ENCODE measurements at places on chromosomes 7 and 10. TPM values are rescaled to one million over a fixed set of nuclear protein-coding genes. Genes with fewer than 3 reads are reported as not detected.

SPRN gene
- not detected for total RNA-seq

NPTX2 gene
- total RNA-seq = not detected

EIF3B gene
- total RNA-seq = 153 TPM

NEUROG3 gene
- total RNA-seq = not detected

PDGFA gene
- 0.21 TPM for total RNA-seq

MGMT gene
- 18.9 TPM for total RNA-seq

PPP1R17 gene
- not detected for total RNA-seq

ADD3 gene
- 332 TPM for total RNA-seq

HMX3 gene
- not detected for total RNA-seq

- peak overlapping the region; percentile 90 for H3K27ac ChIP-seq
- H3K4me1 ChIP-seq = peaks cover 56% of the 10 kb centered on the region
- no peaks in the 10 kb centered on the region for H3K27me3 ChIP-seq
- H3K36me3 ChIP-seq = peaks cover 59% of the 10 kb centered on the region
- DNase-seq = no peak
- H3K4me3 ChIP-seq = no peak overlapping the region
These were observed 103.1 kb upstream of the AFAP1L2 start for GRCh38 chr10:114507449-114507848.

DNA sequence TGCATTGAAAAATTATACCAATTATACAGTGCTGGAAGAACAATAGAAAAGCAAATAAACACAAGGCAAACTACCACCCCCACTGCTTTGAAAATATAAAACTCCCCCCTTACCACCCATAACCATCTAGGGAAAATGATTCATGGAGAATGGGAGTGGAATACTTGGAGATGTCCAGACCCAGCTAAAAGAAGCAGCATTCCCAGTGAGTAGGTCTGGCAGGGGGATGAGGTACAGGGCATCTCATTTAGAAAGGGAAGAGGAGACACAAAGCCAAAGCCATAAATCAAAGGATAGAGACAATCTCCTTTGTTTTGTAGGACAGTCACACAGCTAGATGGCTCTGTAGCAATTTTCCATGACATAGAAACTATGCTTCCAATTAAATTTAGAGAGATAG is 36.0 kb upstream of the DGKI start:
- H3K4me3 ChIP-seq = no peak overlapping the region
- no peak for DNase-seq
- H3K27me3 ChIP-seq = no peaks in the 10 kb centered on the region
- H3K36me3 ChIP-seq = peaks cover 64% of the 10 kb centered on the region
- no peak overlapping the region for H3K27ac ChIP-seq

- peaks cover 12% of the 10 kb centered on the region for H3K36me3 ChIP-seq
- no peak for DNase-seq
- no peak overlapping the region for H3K4me3 ChIP-seq
- H3K27ac ChIP-seq = no peak overlapping the region
These were observed 142.1 kb upstream of the PTPRZ1 start for GRCh38 chr7:121730869-121731268.

DNA sequence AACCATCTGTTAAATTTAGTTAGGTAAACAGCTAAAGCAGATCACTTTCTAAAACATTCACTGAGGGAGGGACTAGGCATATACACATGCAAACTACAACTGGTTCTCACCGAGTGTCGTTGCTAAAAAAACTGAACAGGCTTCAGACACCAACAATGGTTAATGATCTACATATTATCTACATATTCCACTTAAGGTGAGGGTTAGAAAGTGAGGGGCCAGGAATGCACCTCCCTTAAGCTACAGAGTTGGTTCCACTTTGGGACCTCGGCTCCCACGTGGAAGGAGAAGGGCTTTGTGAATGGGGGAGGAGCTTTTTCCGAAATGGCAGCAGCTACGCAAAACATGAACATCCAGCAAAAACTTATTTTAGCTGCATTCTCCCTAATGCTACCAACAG is 5.8 kb downstream of the CTBP2 start:
- peaks cover 69% of the 10 kb centered on the region for H3K4me1 ChIP-seq
- no peak overlapping the region for H3K4me3 ChIP-seq
- no peak for DNase-seq
- H3K27ac ChIP-seq = no peak overlapping the region

DNA sequence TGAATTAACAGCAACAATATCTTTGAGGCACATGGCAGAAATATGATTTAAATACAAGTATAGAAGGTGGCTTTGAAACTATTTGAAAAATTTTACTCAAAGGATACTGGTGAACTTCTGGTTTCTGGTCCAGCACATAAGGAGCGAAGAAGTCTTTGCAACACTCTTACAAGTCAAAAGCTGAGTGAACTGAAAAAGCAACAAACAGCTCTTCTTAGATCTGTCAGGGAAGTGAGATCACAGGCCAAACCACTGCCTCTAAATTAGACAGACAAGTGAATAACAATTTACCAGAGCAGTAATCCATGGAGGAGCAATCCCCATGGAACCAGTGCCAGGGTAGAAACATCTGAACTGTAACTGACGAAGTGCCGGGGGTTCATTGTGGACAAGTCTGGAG is 9.6 kb upstream of the VWC2 start:
- H3K4me3 ChIP-seq = no peak overlapping the region
- H3K27me3 ChIP-seq = no peaks in the 10 kb centered on the region
- no peaks in the 10 kb centered on the region for H3K4me1 ChIP-seq
- DNase-seq = no peak
- H3K36me3 ChIP-seq = no peaks in the 10 kb centered on the region

DNA sequence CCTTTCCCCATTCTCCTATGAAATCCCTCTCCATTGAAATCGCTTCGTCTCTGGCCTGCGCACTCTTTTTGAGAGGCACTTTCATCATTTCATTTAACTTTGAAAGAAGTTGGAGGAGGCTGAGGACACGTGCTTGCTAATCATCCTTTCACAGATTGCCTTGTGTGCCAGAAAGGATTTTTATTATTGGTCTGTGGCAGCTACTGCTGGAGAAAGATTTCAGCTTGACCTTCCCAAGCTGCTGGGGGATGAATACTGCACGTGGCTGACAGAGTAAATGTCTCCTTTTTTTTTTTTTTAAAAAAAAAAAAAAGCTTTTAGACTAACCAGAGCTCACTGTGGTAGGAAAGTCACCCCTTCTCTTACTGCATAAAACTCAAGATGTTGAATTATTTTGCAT is 44.2 kb upstream of the KCNIP2 start:
- no peak overlapping the region for H3K4me3 ChIP-seq
- peaks cover 6% of the 10 kb centered on the region for H3K4me1 ChIP-seq
- no peaks in the 10 kb centered on the region for H3K36me3 ChIP-seq
- H3K27ac ChIP-seq = no peak overlapping the region

- no peaks in the 10 kb centered on the region for H3K4me1 ChIP-seq
- no peaks in the 10 kb centered on the region for H3K27me3 ChIP-seq
- no peak for DNase-seq
- H3K4me3 ChIP-seq = no peak overlapping the region
- H3K27ac ChIP-seq = no peak overlapping the region
- peaks cover 4% of the 10 kb centered on the region for H3K36me3 ChIP-seq
These were observed 106.0 kb downstream of the CYTH3 start for GRCh38 chr7:6166443-6166891.

DNA sequence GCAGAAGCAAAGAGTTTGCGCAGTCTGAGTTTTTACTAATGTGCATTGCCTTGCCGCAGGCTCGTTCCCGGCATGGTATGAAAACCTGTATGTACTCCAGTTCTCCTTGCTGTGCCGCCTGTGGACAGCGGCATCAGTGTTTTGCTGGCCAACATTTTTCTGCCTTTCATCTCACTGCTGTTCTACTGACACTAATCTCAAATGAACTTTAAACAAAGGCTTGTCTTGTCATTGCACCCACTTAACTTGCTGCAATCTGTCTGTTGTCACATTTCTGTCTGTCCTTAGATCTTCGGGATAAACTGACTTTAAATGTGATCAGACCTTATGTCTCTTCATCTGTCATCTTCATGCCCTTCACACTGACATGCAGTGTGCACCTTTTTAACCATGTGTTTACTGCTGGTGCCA is 71.7 kb upstream of the ZNRF2 start:
- peaks cover 5% of the 10 kb centered on the region for H3K27me3 ChIP-seq
- no peak for DNase-seq
- H3K4me1 ChIP-seq = no peaks in the 10 kb centered on the region
- no peak overlapping the region for H3K4me3 ChIP-seq
- no peaks in the 10 kb centered on the region for H3K36me3 ChIP-seq

DNA sequence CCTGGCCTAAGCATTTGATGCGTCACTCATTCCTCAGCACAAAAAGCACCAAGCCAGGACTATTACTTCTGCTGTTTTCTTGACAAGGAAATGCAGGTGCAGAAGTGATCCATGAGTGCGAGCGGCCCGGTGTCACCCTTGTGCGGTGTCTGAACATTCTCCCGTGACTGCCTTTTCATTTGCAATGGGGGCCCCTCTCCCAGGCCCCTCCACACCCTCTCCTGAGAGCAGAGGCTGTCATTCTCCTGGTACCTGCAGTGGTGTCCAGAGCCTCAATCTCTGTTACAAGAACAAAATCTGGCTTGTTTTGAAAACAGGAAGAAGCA is 213.1 kb downstream of the DIP2C start:
- no peak for DNase-seq
- no peak overlapping the region for H3K4me3 ChIP-seq
- no peaks in the 10 kb centered on the region for H3K27me3 ChIP-seq
- H3K36me3 ChIP-seq = peaks cover 3% of the 10 kb centered on the region
- peaks cover 12% of the 10 kb centered on the region for H3K4me1 ChIP-seq

DNA sequence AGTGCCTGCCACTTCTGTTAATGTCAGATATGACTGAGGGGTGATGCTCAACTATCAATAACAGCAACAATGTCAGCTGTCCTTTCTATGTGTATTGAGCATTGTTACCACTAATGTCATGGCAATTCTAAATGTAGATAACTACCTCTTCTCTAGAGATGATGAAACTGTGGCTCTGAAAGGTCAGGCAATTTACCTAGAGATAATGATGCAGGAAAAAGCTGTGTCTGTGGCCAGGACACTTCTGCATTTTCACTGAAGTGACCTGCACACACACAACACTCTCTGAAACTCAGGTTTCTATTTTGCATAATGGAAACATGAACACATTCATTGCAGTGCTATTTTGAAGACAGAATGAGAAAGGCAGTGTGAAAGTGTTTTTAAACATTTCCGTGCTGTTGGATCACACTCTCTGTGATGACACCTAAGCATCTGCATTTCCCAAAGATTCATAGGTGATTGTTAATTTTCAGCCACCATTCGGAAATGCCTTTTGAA is 148.2 kb downstream of the KCND2 start:
- no peaks in the 10 kb centered on the region for H3K36me3 ChIP-seq
- H3K27me3 ChIP-seq = no peaks in the 10 kb centered on the region
- DNase-seq = no peak
- H3K27ac ChIP-seq = no peak overlapping the region
- H3K4me3 ChIP-seq = no peak overlapping the region

- H3K27ac ChIP-seq = no peak overlapping the region
- no peaks in the 10 kb centered on the region for H3K27me3 ChIP-seq
- DNase-seq = no peak
- peaks cover 9% of the 10 kb centered on the region for H3K36me3 ChIP-seq
- no peak overlapping the region for H3K4me3 ChIP-seq
- peaks cover 3% of the 10 kb centered on the region for H3K4me1 ChIP-seq
These were observed 21.5 kb downstream of the BTAF1 start for GRCh38 chr10:91944880-91945630.

GRCh38 chr10:123417414-123417813 is 248.7 kb upstream of the GPR26 start:
- H3K27me3 ChIP-seq = peaks cover 16% of the 10 kb centered on the region
- DNase-seq = no peak
- no peak overlapping the region for H3K4me3 ChIP-seq
- H3K27ac ChIP-seq = no peak overlapping the region

- DNase-seq = no peak
- H3K36me3 ChIP-seq = no peaks in the 10 kb centered on the region
- no peaks in the 10 kb centered on the region for H3K27me3 ChIP-seq
- H3K4me1 ChIP-seq = peaks cover 30% of the 10 kb centered on the region
- no peak overlapping the region for H3K4me3 ChIP-seq
These were observed 20.3 kb downstream of the STARD3NL start for GRCh38 chr7:38198366-38198765.

DNA sequence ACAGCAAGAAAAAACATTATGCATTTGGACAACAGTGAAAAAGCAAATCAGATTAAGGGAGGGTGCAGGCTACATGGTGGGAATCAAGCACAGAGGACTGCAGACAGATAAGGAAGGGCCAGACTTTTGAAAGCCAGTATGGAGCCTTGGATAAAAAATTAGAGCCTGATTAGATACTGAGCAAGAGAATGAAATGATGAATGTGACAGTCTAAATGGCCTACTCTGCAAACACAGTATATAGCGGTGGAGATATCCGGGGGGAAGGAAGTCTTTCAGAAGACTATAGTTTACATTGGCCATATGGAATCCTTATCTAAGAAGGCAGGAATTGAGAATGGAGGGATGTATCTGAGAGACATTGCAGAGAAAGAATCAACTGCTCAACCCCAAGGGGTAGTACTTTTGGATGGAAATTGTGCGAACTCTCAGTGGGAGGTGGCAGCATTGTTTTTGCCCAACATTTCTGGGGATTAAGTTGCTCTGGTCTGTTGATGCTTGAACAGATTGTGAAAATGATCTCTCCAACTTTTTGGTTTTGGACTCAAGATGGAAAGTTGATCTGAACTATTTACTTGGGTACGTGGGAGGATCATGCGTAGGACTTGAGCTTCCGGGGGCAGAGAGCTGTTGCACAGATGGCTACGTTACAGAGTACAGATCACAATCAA is 39.4 kb upstream of the CHCHD3 start:
- H3K36me3 ChIP-seq = no peaks in the 10 kb centered on the region
- H3K27ac ChIP-seq = no peak overlapping the region
- no peaks in the 10 kb centered on the region for H3K27me3 ChIP-seq
- DNase-seq = no peak
- no peaks in the 10 kb centered on the region for H3K4me1 ChIP-seq

DNA sequence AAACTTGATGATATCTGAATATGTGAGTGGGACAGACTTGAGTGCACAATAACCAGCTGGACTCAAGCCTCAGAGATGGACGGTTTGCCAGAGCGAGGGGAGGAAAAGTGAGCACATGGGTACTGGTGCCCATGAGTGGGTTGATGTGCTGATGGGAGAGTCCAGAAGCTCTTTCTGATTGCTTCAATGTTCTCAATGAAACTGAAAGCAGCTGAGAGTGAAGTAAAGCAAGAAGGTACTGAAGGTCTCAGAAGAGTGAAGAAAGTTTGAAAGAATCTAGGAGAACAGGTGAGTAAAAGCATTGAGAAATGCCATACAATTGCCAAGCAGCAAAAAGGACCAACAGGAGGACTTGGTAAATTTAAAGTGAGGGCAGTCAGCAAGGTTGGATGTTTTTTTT is 28.6 kb downstream of the CTTNBP2 start:
- no peaks in the 10 kb centered on the region for H3K4me1 ChIP-seq
- no peaks in the 10 kb centered on the region for H3K36me3 ChIP-seq
- H3K27me3 ChIP-seq = peaks cover 3% of the 10 kb centered on the region
- H3K4me3 ChIP-seq = no peak overlapping the region

DNA sequence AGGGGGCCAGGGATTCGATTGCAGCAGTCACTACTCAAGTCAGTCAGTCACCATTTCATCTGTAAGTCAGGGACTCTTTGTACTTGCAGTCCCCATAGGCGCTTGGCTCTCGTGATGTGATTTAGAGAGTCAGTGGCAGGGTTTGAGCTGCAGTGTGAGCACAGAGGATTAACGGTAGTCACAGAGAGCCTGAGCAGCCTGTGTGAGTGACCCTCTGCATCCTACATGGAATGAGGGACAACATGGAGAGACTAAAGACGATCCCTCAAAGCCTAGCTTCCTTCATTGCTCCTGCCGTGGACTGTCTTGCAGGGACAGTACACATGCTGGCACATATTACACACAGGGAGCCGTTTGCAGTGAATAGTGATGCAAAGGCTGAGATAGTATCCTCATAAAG is 56.3 kb downstream of the PRPF18 start:
- peaks cover 82% of the 10 kb centered on the region for H3K36me3 ChIP-seq
- H3K27me3 ChIP-seq = no peaks in the 10 kb centered on the region
- H3K27ac ChIP-seq = no peak overlapping the region
- H3K4me3 ChIP-seq = no peak overlapping the region
- H3K4me1 ChIP-seq = peaks cover 2% of the 10 kb centered on the region

Data from naive thymus-derived CD8-positive, alpha-beta T cell (primary cell).